ENCODE measurements at places on chromosomes 5 and 9. TPM values are rescaled to one million over a fixed set of nuclear protein-coding genes. Genes with fewer than 3 reads are reported as not detected.

- no peak for DNase-seq
Measured at GRCh38 chr5:36150676-36151433, 832 bp downstream of the LMBRD2 start.

DNA sequence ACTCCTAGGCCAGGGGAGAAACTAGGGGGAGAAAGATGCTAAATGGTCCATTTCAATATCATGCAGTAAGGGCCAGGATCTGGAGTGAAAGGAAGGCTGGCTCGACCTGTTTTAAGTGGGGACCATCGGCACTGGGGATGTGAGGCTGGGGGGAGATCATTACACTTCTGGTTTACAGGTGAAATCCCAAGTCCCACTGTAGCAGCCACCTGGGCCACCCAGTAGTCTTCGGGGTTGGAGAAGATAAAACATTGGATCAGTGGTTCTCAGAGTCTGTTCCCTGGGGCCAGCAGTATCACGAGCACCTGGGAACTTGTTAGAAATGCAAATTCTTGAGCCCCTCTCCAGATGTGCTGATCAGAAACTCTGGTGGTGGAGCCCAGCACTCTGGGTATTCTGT lies 111.3 kb upstream of the ALDH1B1 start:
- DNase-seq = no peak

Gene MEIKIN
- total RNA-seq = not detected

DNA sequence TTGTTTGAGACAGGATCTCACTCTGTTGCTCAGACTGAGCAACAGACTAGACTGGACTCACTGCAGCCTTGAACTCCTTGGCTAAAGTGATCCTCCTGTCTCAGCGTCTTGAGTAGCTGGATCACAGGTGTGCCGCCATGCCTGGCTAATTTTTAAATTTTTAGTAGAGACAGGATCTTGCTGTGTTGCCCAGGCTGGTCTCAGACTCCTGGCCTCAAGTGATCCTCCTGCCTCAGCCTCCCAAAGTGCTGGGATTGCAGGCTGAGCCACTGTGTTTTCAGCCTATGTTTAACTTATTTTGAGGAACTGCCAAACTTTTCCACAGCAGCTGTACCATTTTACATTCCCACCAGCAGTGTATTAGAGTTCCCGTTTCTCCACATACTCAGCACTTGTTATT lies 16.8 kb downstream of the NDFIP1 start:
- no peak for DNase-seq

DNA sequence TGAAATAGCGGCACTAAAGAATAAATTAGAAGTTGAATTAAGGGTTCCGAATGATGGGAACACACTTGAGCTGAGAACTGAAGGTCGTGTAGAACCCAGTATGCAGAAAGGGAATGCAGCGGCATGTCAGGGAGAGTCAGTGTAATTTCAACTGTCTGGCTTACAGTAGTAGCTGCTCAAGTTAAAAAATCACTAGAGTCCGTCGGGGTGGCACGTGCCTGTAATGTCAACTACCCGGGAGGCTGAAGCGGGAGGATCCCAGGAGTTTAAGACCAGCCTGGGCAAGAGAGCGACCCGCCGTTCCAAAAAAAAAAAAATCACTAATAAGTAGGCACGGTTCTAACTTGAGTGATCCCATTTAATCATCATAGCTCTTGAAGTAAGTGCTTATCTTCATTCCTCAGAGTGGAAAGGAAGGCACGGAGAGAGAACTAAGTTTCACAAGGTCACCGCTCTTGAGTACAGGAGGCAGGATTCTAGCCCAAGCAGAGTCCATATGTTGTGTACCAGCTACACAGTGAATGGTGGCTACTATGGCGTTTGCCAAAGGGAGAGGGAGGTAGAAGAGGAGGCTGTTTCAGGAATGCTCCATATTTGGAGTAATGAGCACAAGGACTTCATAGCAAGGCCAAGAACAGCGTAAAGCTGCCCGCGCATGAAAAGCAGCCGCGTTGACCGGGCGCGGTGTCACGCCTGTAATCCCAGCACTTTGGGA lies 831 bp downstream of the RMRP start:
- no peak for DNase-seq

- DNase-seq = no peak
Measured at GRCh38 chr9:133967024-133967741, 24.9 kb downstream of the VAV2 start.
